ENCODE measurements at places on chromosomes 6 and 20.

- DNase-seq: no peak
Measured at GRCh38 chr20:21527908-21528307, 14.0 kb upstream of the NKX2-2 start.

- peak; percentile 75 for DNase-seq
Measured at GRCh38 chr20:50588034-50588736, 78.0 kb downstream of the PTPN1 start.

GRCh38 chr6:109143191-109143590, 47.9 kb downstream of the CEP57L1 start:
- no peak for DNase-seq

GRCh38 chr20:23255716-23256385, 94.7 kb upstream of the NXT1 start:
- DNase-seq: no peak

DNA sequence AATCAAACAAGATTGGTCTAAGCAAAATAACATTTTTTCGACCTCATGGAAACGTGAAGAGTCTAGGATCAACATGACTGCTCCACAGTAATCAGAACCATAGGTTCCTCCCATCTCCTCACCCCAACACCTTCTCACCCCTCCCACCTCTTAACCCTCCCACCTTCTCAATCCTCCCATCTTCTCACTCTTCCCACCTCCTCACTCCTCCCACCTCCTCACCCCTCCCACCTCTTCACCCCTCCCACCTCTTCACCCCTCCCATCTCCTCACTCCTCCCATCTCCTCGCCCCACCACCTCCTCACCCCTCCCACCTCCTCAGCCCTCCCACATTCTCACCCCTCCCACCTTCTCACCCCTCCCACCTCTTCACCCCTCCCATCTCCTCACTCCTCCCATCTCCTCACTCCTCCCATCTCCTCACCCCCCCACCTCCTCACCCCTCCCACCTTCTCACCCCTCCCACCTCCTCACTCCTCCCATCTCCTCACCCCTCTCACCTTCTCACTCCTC, 567.4 kb downstream of the C6orf118 start:
- no peak for DNase-seq

DNA sequence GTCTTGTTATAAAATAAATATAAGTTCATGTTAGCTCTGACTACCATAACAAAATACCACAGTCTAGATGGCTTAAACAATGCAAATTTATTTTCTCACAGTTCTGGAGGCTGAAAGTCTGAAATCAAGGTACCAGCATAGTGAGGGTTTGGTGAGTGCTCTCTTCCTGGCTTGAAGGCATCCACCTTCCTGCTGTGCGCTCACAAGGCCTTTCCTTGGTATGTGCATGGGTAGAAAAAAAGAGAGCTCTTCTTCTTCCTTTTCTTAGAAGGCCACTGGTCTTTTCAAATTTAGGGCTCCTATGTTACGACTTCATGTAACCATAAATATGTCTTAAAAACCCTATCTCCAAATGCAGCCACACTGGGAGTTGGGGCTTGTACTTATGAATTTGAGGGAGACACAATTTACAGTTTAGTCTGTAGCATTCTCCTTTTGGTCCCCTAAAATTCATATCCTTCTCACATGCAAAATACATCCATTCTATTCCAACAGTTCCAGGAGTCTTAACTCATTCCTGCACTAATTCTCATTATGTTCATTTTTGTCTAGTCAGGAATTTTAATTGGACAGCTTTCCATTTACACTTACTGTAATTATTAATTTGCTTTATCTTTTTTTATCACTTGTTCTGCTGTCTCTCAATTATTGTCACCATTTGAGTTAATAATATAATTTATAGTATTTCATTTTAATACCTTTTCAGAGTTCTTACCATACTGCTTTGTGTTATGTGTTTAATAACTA, 381.9 kb upstream of the EPHA7 start:
- no peak for DNase-seq

- DNase-seq: no peak
Measured at GRCh38 chr6:4756247-4756646, 20.0 kb upstream of the CDYL start.

DNA sequence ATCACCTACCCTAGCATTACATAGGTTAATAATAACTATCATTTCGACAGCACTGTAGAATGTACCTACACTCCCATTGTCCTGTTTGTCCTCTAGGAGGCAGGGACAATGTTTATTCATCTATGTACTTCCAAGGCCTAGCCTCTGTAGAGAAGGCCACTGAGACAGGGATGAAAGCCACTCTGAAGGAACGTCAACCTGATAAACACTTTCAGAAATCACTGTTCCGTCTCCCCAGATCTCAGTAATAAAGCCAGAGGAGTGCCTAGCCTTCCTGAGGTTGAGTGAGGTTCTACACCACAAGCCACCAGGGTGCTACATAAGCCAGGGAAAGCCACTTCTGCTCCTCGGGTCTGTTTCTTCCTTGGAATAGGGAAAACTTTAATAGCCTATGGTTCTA, 44.8 kb downstream of the POPDC3 start:
- DNase-seq: no peak

- DNase-seq: no peak
Measured at GRCh38 chr6:44171899-44172546, 13.4 kb downstream of the CAPN11 start.

DNA sequence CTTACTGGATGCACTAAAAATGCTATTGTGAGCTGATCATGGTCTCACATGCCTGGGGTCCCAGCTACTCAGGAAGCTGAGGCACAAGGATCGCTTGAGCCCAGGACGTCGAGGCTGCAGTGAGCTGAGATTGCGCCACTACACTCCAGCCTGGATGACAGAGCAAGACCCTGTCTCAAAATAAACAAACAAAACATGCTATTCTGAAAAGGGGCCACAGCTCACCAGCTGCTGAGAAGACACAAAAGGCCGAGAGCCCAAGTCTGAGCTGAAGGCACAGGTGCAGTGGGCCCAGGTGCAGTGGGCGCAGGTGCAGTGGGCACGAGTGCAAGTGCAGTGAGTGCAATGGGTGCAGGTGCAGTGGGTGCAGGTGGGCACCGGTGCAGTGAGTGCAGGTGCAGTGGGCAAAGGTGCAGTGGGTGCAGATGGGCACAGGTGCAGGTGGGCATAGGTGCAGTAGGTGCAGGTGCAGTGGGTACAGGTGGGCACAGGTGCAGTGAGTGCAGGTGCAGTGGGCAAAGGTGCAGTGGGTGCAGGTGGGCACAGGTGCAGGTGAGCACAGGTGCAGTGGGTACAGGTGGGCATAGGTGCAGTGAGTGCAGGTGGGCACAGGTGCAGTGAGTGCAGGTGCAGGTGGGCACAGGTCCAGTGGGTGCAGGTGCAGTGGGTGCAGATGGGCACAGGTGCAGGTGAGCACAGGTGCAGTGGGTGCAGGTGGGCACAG, 16.0 kb downstream of the ZBTB46 start:
- DNase-seq: no peak

Data from stimulated activated CD4-positive, alpha-beta T cell treated with anti-CD3 and anti-CD28 coated beads, Interleukin-4, amount 100 ng/mL, for 4 hours (primary cell).